ENCODE measurements at places on chromosomes 2 and 18. TPM values are rescaled to one million over a fixed set of nuclear protein-coding genes. Genes with fewer than 3 reads are reported as not detected.

TMEM198 gene
- 1.2 TPM for total RNA-seq

RFTN2 gene
- total RNA-seq: 24.9 TPM

DNA sequence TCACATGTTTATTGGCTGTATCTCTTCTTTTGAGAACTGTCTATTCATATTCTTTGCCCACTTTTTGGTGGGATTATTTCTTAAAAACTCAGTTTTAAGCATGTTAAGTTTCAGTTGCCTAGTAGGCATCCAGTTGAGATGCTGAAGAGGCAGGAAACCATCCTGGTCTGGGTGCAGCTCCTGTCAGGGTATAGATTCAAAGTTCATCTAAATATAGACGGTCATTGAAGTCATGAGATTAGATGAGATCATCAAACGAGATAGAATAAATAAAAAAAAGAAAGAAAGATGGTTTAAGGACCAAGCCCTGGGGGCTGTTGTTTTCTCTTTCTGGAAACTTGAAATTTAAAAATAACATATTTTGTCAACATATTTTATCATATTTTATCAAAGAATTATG, 9.2 kb upstream of the DNAH7 start:
- no peaks in the 10 kb centered on the region for H3K4me1 ChIP-seq
- DNase-seq: no peak
- no peak overlapping the region for H3K4me3 ChIP-seq
- no peaks in the 10 kb centered on the region for H3K36me3 ChIP-seq
- H3K27me3 ChIP-seq: no peaks in the 10 kb centered on the region

- no peak overlapping the region for H3K4me3 ChIP-seq
- no peaks in the 10 kb centered on the region for H3K4me1 ChIP-seq
- no peak overlapping the region for H3K27ac ChIP-seq
- H3K27me3 ChIP-seq: no peaks in the 10 kb centered on the region
- no peak for DNase-seq
Observed at GRCh38 chr18:42072407-42072806, 117.4 kb downstream of the PIK3C3 start.

OLA1 gene
- 123 TPM for total RNA-seq

DNA sequence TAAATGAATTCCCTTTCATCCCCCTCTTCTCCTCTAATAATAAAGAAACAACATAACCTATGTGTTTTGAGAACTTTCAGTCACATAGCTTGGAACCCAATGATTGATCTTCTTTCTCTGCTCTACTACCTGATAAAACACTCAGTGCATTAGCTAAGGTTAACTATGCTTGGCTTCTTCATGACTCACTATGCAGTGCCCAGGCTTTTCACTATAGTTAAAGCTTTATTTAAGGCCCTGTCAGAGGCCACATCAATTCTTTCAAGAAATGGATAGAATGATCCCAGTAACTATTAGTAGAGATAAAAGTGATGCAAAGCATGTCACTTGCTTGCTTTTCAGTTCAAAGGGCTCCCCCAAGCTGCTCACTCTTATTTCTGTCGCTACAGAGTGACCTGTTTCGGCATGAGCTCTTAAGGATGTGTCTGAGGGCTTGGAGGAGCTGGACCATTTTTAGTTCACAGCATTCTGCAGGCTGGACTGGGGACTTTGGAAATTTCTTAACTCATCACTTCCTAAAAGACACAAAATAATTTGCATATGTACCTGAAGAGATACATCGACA, 384.0 kb downstream of the LRRTM1 start:
- H3K4me3 ChIP-seq: no peak overlapping the region
- DNase-seq: no peak
- no peak overlapping the region for H3K27ac ChIP-seq
- no peaks in the 10 kb centered on the region for H3K27me3 ChIP-seq
- H3K4me1 ChIP-seq: no peaks in the 10 kb centered on the region

DNA sequence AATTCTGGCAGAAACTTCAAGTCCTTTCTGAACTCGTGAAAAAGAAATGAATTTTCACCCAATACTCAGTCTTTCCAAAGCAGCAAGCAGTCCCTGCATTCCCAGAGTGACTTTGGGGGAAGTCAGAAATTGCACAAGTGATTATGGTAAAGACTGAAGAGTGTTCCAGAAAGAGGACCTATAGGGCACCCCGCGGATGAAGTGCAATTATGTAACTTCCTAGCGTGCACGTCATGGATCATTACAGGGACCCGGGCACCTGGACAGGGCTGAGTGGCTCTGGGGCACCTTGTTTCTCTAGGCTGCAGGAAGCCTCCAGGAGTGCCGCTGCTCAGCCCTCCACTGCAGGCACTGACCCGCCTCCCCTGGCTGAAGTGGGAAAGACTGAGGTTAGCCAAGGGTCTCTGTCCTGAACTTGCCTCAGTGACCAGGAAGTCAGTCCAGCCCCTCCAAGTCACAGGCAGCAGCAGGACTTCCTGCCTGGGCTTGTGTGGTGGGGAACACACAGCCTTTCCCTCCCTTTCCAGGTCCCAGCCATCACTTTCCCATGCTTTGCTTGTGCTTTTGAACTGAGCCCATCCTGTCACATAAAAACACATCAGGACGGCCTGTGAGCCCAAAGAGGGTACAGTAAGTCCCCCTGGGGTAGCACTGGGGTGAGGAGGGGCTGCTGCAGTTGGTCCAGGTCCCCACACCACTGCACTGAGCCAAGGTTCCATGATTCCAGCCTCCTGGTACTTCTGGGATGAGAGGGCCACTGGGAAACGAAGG, 19.8 kb downstream of the TMEM185B start:
- no peak overlapping the region for H3K4me3 ChIP-seq
- DNase-seq: peak; percentile 82
- peak overlapping the region; percentile 13 for H3K27ac ChIP-seq
- no peaks in the 10 kb centered on the region for H3K36me3 ChIP-seq
- H3K27me3 ChIP-seq: no peaks in the 10 kb centered on the region

EPB41L3 gene
- 80.6 TPM for total RNA-seq

GRCh38 chr2:239792405-239793084, 232.6 kb downstream of the NDUFA10 start:
- H3K4me3 ChIP-seq: no peak overlapping the region
- DNase-seq: no peak
- H3K27ac ChIP-seq: no peak overlapping the region
- peaks cover 13% of the 10 kb centered on the region for H3K4me1 ChIP-seq
- H3K27me3 ChIP-seq: peaks cover 6% of the 10 kb centered on the region

MYO3B gene
- 0.27 TPM for total RNA-seq

GRCh38 chr2:38578832-38579231, 23.9 kb downstream of the HNRNPLL start:
- peaks cover 11% of the 10 kb centered on the region for H3K36me3 ChIP-seq
- H3K27ac ChIP-seq: no peak overlapping the region

DNA sequence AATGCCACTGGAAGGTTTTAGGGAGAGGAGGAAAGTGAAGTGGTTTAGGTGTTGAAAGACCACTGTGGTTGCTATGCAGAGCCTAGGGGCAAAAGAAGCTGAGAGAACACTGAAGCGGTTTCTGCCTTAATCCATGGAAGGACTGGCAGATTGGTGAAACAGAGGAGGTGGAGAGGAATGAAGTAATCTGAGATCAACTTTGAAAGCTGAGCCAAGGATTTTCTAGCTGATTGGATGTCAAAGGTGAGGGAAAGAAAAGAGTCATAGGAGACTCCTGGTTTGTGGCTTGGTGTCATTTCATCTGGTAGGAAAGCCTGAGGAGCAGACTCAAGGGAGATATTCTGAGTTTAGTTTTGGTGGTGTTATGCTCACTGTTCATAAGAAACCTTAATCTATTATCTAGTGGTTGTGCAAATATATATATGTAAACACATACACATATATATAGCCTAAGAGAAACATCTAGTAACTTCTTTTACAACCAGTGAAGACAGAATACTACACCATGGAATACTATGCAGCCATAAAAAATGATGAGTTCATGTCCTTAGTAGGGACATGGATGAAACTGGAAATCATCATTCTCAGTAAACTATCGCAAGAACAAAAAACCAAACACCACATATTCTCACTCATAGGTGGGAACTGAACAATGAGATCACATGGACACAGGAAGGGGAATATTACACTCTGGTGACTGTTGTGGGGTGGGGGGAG, 134.1 kb upstream of the CREB1 start:
- H3K4me1 ChIP-seq: no peaks in the 10 kb centered on the region
- H3K4me3 ChIP-seq: no peak overlapping the region
- no peak overlapping the region for H3K27ac ChIP-seq
- H3K27me3 ChIP-seq: no peaks in the 10 kb centered on the region

DNA sequence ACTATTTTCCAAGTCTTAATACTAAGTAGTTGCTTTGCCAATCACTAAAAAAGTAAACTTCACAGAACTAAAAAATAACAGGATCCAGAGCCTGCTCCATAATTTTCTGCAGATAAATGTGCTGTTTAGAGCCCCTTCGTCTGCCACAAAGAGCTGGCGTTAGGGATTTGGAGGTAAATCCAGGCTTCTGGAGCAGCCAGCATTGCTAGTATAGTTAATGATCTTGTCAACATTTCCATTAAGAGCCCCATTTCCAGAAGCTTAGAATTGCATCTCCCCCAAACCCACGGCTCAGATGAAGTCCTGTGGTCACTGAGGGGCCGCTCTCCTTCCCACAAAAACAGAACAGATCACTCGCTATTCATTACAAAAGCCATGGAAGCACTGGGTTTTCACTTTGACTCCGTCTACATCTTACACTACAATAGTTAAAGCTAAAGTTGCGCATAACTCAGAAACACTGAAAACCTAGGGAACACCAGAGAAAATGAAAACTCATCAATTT, 41.9 kb downstream of the ZNF516 start:
- H3K36me3 ChIP-seq: no peaks in the 10 kb centered on the region
- H3K27me3 ChIP-seq: no peaks in the 10 kb centered on the region
- peaks cover 59% of the 10 kb centered on the region for H3K4me1 ChIP-seq
- no peak overlapping the region for H3K4me3 ChIP-seq

- DNase-seq: no peak
- no peak overlapping the region for H3K27ac ChIP-seq
- no peaks in the 10 kb centered on the region for H3K27me3 ChIP-seq
- H3K4me1 ChIP-seq: no peaks in the 10 kb centered on the region
- H3K4me3 ChIP-seq: no peak overlapping the region
Observed at GRCh38 chr2:169023161-169023560, 8.0 kb downstream of the ABCB11 start.

GRB14 gene
- total RNA-seq: 2.9 TPM

DNA sequence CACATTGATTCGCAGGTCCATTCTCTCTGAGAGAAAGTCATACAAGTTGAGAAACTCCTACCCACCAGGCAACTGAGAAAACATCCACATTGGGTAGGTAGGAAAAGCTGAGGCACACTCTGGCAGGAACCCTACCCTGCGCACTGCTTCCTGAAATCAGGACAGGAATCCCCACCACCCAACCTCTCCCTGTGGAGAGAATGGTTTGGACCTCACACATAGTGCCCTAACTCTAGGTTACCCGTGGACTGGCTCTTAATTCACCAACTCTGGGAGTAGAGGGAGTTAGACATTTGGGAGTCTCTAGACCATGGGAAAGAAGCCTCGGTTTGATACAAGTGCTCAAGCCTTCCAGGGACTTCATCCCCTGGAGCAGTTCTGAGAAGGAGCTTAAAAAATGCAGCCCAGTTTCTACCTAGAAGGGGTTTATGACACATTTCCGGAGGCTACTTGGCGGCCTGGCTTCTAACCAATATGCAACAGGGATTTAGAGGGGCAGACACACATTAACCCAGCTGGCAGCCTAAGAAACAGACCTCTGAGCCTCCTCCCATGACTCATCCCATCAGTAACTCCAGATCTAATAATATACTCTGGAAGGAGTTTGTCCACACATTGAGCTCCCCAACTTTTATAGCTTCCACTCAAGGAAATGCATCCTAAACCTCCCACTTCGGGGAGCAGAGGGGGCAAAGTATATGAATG, 136.7 kb downstream of the EML6 start:
- H3K4me3 ChIP-seq: no peak overlapping the region
- no peaks in the 10 kb centered on the region for H3K27me3 ChIP-seq
- peak overlapping the region; percentile 65 for H3K27ac ChIP-seq
- peak; percentile 37 for DNase-seq
- H3K36me3 ChIP-seq: no peaks in the 10 kb centered on the region
- H3K4me1 ChIP-seq: peaks cover 9% of the 10 kb centered on the region

DNA sequence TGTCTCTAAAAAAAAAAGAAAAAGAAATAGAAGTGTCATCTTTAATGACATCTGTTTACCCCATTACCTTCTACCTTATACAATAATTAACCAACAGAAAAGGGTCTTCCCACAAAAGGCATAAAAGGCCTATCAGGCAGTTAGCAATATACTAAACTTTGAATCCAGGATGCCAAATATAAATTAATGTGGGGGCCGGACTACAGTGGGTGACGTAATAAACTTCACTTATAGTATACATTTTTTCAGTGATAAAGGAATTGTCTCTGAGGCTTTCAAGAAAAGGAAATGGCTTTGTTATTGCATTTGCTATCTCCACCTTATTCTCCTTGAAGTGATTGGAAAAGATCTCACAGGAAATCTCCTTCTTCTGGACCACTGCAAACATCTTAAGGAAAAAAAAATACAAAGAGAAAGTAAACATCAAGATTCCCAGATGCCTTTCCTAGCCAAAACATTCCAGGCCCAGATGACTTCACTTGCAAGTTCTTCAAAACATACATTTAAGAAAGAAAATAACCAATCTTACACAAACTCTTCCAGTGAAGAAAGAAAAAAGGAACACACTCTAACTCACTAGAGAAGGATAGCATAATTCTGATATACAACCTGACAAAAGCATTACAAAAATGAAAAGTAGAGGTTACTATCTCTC, 126.2 kb upstream of the CAB39 start:
- no peaks in the 10 kb centered on the region for H3K27me3 ChIP-seq
- no peaks in the 10 kb centered on the region for H3K4me1 ChIP-seq
- H3K27ac ChIP-seq: no peak overlapping the region
- H3K36me3 ChIP-seq: no peaks in the 10 kb centered on the region
- DNase-seq: peak; percentile 15

GAL3ST2 gene
- 0.09 TPM for total RNA-seq

- DNase-seq: no peak
- no peaks in the 10 kb centered on the region for H3K27me3 ChIP-seq
- H3K4me1 ChIP-seq: no peaks in the 10 kb centered on the region
- no peak overlapping the region for H3K4me3 ChIP-seq
- H3K36me3 ChIP-seq: no peaks in the 10 kb centered on the region
Observed at GRCh38 chr2:14583059-14583458, 49.5 kb upstream of the LRATD1 start.

- DNase-seq: no peak
- H3K27ac ChIP-seq: no peak overlapping the region
- H3K4me3 ChIP-seq: no peak overlapping the region
- H3K27me3 ChIP-seq: peaks cover under 1% of the 10 kb centered on the region
- H3K4me1 ChIP-seq: no peaks in the 10 kb centered on the region
Observed at GRCh38 chr2:74728842-74729241, 74.8 kb downstream of the SEMA4F start.

GRCh38 chr2:11480406-11480805, 14.4 kb upstream of the E2F6 start:
- peaks cover 8% of the 10 kb centered on the region for H3K27me3 ChIP-seq
- no peaks in the 10 kb centered on the region for H3K36me3 ChIP-seq
- no peak overlapping the region for H3K27ac ChIP-seq
- no peak overlapping the region for H3K4me3 ChIP-seq

APCDD1 gene
- total RNA-seq: 6.3 TPM

DNA sequence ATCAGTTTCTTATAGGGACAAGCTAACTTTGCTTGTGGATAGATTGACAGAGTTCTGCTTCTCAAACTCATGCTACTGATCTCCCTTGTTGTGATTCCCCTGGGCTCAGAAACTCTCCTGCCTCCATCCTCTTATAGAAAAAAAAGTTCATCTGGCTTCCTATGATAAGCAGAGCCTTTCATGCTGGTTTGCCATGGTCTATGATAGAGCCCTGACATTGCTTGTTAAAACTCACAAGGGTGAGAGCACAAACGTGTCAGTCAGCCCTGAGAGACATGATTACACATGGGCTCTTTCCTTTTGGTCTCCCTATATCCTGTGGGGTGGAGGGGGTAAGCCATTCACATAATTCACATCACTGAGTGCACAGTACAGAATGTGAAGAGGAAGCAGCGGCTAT, 121.8 kb downstream of the TDRD15 start:
- no peak overlapping the region for H3K27ac ChIP-seq
- DNase-seq: no peak
- no peaks in the 10 kb centered on the region for H3K27me3 ChIP-seq
- no peak overlapping the region for H3K4me3 ChIP-seq

Data from muscle of leg (tissue), 16 donors.